ENCODE measurements at places on chromosomes 4 and X. TPM values are rescaled to one million over a fixed set of nuclear protein-coding genes. Genes with fewer than 3 reads are reported as not detected.

GRCh38 chr4:94819371-94820168 lies 61.8 kb downstream of the BMPR1B start:
- no peak for DNase-seq

GRCh38 chrX:70046978-70047377 lies 2.8 kb downstream of the AWAT2 start:
- DNase-seq, result no peak

DNA sequence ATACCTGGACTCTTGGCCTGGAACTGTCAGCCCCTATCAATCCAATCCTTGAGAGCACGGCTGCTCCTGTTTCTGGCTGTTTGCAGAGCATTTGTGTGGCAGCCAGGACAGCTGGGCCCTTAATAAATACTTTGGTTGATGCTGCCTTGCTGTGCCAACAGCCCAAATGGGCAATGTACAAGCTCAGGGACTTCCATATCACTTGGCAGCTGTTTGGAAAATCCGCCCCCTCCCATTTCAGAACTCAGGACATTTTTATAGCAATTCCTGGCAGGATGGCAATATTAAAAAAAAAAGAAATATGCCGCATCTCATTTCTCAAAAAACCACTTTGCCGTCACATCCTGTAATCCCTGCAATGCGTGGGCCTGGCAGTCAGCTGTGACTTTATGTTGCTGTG lies 218.9 kb downstream of the HS3ST1 start:
- no peak for DNase-seq

DNA sequence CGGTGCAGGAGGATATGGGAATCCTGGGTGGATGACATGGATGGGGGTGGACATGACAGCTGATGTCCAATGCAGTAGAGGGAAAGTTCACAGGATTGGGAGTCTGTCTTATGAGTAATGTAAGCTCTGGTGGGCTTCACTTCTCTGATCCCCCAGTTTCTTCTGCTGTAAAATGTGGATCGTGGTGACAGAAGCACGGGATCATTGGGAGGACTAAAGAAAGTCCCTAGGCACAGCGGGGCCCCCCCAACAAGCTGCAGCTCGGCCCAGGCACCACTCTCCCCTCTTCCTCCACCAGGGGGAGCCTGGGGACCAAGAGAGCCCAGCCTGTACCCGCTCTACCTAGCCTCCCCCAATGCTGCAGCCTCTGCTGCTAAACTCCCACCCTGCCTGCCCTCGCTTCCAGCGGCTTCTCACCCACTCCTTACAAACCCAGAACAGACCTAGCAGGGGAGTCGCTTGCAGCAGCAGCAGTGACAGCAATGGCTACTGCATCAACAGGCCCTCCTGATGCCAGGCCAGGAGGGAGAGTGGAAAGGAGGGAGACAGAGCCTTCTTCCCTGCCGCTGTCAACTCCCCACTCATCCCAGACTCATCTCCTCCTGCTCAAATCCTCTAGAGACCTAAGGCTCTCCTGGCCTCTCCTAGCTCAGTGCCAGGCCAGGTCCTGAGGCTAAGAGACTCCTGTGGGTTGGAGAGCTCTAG lies 36.1 kb upstream of the IQSEC2 start:
- DNase-seq, result no peak

DNA sequence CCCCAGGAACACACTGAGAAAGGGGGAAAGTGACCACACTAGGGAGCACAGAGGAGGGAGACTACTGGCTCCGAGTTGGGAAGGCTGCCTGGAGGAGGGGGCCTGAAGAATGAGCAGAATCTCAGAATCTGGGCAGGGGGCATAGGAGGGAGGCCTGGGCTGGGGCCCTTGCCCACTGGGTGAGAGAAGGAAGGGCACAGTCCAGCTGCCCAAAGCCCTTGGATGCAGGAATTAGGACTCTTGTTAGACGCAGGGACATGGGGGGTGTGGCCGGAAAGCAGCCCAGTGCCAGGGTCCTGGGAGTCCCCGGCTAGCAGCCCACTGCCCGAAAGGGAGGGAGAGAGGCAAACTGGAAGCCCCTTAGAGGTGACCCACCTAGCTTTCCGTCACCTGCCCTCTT lies 1.9 kb upstream of the DUSP9 start:
- no peak for DNase-seq

DNA sequence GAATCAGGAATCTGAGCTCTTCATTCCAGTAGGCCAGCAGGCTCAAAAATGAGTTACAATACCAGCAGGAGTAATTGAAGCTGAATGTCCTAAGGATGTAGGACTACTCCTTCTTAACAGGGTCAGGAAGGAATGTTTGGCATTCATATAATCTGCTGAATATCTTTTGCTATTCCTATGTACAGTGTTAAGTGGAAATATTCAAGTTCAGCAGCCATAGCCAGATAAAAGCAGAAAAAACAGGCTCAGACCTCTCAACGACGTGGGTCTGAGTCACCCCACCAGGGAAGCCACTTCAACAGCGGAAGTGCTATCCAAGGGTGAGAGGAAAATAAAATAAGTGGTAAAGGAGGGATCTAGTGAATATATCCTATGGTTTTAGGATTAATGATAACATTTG lies 577.0 kb downstream of the SPOCK3 start:
- no peak for DNase-seq

GRCh38 chrX:136652822-136653723 lies 5.1 kb downstream of the CD40LG start:
- no peak for DNase-seq

DNA sequence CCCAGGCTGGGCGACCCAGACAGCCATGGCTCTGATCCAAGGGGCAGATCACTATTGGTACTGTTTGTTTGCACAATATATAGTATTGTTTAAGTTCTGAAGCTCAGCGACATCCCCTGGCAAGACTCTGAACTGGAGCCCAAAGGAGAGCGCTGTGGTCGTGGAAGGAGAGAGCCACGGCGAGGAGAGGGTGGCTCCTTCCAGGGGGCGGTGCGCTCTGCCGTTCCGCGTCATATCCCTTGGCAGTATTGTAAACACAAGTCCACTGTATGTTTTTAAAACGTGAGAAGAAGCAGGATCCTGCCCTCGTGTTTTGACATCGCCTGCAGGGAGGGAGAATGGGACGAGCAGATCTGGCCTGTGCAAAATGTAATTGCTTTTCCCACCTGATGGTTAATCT lies 185.5 kb downstream of the RAB28 start:
- no peak for DNase-seq

DNA sequence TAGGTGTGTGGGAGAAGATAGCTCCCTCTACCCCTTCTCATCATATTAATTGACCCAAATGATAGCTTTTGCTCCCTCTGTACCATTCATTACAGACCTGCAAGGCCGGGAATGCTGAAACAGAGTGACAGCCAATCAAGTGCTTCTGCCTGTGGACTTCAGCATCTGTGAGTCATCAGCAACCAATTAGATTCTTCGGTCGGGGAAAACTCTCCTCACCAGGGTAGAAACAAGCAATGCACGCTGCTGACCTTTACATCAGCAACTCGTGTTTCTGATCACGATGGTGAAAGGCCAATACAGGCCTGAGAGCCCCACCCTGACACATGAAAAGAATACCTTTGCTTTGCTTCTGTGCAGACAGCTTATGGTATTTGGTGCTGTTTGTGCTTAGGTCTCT lies 347.2 kb upstream of the DDX53 start:
- DNase-seq, result peak; percentile 93

Gene TMEM156
- polyA plus RNA-seq, result 1.7 TPM

Gene TSPAN6
- polyA plus RNA-seq, result 115 TPM

Gene TBC1D19
- polyA plus RNA-seq, result 8.6 TPM
